ENCODE measurements at places on chromosomes 1 and 21.

GRCh38 chr1:12296016-12296415 is 66.2 kb downstream of the VPS13D start:
- no peak for DNase-seq

DNA sequence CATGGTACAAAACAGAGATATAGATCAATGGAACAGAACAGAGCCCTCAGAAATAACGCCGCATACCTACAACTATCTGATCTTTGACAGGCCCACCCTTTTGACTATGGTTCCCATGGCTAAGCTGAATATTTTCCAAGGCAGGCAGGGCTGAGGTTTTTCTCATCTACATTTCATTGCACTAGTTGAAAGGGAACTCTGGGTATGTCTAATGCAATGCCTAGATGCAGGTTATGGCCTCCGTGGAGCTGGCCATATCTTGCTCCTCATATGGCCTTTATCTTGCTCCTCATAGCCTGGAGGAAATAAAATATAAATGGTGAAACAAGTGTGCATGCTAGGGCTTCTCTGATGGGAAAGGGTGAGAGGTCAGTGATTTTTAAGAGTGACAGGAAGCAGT is 10.6 kb downstream of the SPRR5 start:
- no peak for DNase-seq

GRCh38 chr1:33348194-33348593 is 27.3 kb upstream of the A3GALT2 start:
- DNase-seq, result no peak

GRCh38 chr1:226763905-226764264 is 24.8 kb upstream of the ITPKB start:
- no peak for DNase-seq

DNA sequence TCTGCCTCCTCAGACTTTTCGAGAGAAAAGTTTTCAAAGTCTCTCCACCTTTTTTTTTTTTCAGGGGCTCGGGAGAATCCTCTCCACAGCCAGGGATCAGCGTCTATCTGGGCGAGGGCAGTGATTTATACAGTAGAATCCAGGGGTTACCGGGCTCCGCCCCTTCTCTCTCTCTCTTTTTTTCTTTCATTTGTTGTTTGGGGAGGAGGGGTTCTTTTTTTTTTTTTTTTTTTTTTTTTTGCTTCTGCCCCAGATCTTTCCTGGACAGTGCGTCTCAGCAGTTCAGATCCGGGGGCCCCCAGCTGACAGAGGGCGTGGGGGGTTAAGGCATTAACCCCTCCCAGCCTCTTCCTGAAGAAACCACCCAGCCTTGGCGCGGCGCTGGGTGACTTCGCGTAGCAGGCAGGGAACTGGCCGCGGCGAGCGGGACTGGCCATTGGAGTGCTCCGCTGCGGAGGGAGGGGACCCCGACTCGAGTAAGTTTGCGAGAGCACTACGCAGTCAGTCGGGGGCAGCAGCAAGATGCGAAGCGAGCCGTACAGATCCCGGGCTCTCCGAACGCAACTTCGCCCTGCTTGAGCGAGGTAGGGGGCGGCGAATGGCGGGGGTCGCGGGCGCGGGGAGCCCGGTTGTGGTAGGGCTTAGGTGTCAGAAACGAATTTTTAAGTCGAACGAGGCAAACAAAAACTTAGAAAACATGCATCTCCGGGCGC is at the start of gene S1PR1:
Gene S1PR1, plus strand, starts transcription at position 504 of the 713 bp plus-strand sequence. CDS start 1,966 bp downstream, outside the sequence.
- DNase-seq, result no peak

GRCh38 chr1:218804014-218804785 is 369.5 kb upstream of the LYPLAL1 start:
- no peak for DNase-seq

DNA sequence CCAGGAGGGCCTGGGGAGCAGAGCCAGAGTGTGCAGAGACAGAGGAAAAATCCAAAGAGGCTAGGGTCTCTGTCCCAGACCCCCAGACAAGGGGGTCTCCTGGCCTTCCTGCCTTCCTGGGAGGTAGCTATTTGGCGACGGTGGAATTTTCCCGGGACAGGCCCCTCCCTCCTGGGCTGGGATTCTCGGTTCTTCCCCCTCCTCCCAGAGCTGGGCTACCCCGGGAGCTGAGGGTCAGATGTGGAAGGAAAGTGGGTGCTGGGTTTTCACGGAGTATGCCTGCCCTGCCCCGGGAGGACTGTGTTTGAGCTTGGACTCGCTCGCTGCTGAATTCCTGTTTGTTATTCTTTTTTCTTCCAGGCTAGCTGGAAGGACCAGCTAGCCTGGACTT is 759 bp downstream of the AMPD2 start:
- DNase-seq, result no peak

DNA sequence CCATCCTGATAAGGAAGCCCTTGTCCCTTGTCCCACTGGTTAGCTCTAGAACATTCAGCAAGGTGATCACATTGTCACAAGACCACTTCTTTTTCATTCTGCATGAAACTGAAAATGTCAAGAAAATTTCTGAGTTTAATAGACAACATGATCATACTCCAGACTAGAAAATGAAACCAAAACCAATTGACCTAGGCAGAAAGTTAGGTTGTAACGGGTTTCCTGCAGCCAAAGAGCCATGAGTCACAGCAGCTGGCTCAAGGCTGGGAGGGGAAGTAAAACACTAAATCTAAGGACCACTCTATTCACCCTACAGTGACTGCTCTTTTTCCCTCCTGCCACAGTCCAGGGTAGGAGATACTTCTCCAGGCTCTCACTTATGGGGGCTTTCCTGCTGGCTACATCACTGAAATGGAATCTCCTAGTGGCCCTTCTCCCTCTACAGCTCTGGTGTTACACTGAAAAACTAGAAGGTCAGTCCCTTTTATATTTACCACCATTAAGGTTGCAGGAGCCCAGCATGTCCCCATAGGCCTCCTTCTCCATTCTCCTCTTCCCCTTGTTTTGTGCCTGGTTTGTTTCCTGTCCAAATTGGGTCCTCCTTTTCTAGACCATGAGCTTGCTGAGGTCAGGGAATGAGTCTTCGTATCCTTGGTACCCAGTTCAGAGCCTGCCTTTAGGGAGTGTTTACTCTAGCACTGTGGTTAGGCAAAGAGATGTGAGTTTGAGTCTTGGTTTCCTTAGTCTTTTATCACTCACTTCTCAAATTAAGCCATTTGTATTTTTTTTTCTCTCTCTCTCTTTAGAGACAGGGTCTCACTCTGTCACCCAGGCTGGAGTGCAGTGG is 236.5 kb upstream of the JUN start:
- no peak for DNase-seq

- no peak for DNase-seq
These were observed 14.6 kb upstream of the UMODL1 start for GRCh38 chr21:42056468-42056867.

- DNase-seq, result no peak
These were observed 9.3 kb downstream of the PABPC4 start for GRCh38 chr1:39567302-39567701.

DNA sequence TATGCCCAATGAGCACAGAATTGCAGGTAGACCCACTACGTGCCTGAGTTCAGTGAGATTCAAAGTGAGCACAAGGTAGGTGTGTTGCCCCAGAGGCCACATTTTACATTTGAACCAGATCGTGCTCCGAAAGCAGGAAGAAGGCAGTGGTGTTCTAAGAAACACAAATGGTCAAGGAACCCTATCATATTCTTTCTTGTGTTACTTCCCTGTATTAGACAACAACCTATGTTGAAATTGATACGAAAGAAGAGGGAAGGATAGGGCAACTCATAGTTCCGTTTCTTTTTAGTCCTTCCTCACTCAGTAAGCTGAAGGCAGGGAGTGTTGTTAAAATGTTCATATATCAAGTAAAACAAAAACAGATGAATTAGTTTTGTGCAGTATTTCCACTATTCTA is 33.9 kb downstream of the OLFML2B start:
- peak; percentile 7 for DNase-seq

DNA sequence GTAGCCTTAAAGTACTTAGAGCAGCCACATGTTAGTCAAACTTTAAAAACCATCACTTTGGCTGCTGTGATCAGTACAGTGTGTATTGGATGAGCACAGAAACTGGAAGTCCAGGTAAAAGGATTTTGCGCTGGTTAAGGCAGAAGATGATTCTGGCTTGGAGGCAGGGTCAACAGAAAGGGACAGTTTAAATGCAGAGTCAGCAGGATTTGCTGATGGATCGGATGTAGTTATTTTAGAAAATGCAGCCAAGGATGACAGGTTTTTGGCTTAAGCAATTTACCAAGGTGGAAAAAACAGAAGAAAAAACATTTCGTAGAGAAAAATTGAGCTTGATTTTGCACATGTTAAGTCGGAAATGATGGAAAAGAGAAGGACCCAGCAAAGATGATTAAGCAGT is 45.9 kb upstream of the MORC3 start:
- DNase-seq, result no peak

- DNase-seq, result no peak
These were observed 1667.8 kb downstream of the MRPL39 start for GRCh38 chr21:23939369-23940065.

DNA sequence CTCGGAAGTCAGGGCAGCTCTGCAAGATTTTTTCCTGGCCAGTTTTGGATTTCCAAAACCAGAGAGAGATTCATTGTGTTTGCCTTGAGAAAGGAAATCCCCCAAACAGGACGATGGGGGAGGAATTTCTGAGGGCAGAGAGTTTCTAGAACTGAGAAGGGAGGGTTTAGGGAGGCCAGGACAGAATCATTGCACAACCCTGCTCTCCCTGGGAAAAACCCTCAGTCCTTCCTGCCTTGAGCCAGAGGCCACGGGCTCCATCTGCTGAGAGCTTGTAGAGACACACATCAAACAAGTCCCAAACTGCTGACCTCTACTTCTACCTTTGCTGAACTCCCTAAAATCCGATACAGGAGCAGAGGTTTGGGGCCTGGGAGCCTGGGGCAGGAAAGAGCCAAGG is 99.7 kb downstream of the NMNAT2 start:
- DNase-seq, result no peak

DNA sequence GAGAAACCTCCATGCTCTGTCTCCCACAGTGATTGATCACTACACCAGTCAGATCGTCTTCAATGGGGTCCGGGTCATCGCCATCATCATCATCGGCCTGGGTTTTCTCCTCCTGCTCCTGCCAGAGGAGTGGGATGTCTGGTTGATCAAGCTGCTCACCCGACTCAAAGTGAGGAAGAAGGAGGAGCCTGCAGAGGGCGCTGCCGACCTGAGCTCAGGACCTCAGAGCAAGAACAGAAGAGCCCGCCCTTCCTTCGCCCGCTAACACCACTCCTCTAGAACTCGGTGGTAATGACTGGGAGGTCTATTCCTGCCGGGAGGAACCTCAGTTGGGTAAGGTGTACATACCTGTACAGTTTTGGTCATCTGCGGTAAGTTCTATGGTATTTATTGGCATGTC is 50.3 kb upstream of the COA6 start:
- DNase-seq, result peak; percentile 20

DNA sequence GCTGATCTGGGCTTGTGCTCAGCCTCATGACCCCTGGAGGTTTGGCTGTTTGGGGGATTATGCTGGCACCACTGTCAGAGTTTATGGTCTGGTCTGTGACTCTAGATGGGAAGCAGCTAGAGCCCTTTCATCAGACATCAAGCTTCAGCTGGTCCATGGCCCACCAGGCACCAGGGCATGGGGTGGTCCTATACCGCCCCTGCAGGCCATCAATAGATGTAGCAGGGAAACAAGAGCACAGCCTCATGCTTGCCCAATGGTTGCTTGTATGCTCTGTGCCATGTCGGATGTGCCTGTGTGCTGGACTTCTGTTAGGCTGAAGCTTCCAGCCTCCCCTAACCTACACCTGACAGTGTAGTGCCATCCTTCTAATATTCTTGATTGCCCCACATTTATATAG is 71.1 kb upstream of the CD34 start:
- DNase-seq, result no peak

DNA sequence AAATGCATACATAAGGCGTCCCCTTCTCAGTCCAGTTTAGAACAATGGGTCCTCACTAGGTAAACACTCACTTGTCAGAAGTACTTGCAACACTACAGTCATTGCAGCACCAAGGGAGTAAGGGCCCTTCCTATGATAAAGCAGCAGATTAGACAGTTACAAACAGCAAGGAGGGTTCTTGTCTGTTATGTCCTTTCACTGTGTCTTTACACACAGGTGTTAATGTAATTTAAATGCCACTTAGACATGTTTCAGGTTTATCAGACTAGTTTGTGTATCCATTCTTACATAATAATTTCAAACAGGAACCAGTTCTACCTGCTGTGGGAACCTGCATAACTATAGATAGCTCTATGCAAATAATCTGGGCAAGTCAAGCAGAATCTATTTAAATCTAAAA is 105.6 kb upstream of the USH2A start:
- no peak for DNase-seq

GRCh38 chr1:29789221-29789909 is 553.0 kb downstream of the PTPRU start:
- DNase-seq, result no peak

GRCh38 chr1:234320549-234320948 is 52.7 kb upstream of the COA6 start:
- no peak for DNase-seq

- DNase-seq, result no peak
These were observed 26.5 kb downstream of the BCL9 start for GRCh38 chr1:147567594-147568381.

DNA sequence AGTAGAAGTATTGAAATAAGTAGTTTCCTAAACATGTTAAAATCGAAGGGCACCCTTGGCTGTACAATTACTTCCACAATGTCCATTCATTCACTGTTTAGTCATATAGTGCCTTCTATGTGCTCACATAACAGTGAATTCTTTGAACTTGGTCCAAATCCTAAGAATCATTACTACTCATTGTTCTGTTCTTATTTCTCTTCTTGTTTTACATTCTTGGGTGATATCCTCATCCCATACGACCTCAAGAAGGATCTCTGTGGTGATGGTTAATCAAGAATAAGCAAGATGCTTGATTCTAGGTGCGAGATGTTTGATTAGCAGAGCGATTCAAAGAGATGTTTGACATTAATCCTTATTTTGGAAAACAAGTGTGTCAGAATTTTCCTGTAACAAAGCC is 667.4 kb upstream of the ZP4 start:
- DNase-seq, result no peak

- no peak for DNase-seq
These were observed 10.5 kb downstream of the AIM2 start for GRCh38 chr1:159066108-159066507.

GRCh38 chr1:90761156-90761555 is 44.1 kb upstream of the BARHL2 start:
- no peak for DNase-seq

DNA sequence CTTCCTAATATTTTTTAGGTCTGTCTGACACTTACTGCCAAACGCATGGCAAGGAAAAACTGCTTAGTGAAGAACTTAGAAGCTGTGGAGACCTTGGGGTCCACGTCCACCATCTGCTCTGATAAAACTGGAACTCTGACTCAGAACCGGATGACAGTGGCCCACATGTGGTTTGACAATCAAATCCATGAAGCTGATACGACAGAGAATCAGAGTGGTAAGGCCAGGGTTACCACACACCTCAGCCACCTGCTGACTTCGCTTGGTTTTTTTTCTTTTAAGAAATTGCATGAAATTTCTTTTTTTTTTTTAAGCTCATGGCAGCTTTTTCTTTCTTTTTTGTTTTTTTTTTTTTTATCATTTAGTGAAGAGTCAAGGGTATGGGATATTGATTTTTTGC is 17.2 kb downstream of the ATP1A1 start:
- DNase-seq, result no peak

DNA sequence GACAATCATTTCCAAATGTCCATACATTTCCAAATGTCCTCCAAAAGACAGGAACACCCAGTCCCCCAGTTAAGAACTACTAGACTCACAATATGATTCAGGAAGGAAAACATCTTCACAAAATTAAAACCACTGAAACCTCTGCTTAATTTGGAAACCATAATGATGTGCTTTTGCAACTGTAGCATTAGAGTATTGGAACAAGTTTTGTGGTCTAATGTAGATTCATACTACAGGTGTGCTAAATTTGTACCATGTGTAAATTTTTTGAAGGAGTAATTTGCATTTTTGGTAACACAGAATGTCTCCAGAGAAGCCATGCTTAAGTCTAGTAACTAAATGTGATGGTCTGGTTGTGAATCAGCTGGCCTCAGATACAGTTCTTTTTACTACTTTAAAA is 129.6 kb downstream of the DPYD start:
- no peak for DNase-seq
